ENCODE measurements at places on chromosomes 3 and 15. TPM values are rescaled to one million over a fixed set of nuclear protein-coding genes. Genes with fewer than 3 reads are reported as not detected.

NEK10 gene
- 2.1 TPM for polyA plus RNA-seq

GOLGA6L4 gene
- polyA plus RNA-seq, result 15.3 TPM

MAGI1 gene
- polyA plus RNA-seq, result 27.2 TPM

GAP43 gene
- polyA plus RNA-seq, result 1.1 TPM

C3orf85 gene
- polyA plus RNA-seq, result 0.27 TPM

LMAN1L gene
- not detected for polyA plus RNA-seq

DNA sequence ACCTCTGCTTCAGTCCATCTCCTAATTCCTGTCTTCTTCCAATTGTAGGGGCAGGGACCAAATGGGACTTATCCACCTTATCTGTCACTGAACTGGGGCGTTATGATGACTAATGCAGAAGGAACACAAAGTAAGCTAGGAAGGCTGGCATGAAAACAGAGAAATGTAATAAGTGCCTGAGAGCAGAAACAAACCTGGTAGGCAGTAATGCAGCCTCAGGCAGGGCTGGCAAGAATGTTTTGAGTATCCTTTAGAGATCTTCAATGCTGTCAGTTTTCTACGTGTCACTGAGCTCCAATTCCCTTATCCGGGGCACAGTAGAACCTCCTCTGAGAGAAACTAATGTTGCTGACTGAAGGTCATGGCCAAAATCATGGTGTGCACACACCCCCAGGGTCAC lies 246.2 kb upstream of the TBL1XR1 start:
- no peak for DNase-seq

DNA sequence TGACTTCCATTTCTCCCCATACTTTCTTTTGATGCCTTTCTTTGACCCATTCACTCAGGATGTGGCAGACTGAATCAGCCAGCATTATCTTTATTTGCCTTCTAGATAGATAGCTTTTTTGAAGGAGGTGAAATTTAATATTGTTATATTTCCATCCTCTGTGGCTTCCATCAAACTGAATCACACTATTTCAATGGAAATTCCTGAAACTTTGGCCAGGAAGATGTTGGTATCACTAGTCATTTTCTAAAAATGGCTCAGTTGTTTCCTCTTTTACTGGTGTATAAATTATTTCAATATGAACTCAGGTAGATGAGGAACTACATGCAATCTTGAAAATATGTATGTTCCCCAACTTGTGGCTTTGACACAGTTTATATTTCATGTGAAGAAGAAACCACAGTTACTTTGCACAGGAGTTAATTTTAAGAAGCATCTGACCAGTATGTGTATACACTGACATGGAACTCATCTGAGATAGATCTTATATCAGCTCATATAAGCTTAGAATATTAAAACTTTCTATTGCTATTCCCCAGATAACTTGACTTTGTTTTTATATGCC lies 248.3 kb downstream of the CGGBP1 start:
- no peak for DNase-seq

DNA sequence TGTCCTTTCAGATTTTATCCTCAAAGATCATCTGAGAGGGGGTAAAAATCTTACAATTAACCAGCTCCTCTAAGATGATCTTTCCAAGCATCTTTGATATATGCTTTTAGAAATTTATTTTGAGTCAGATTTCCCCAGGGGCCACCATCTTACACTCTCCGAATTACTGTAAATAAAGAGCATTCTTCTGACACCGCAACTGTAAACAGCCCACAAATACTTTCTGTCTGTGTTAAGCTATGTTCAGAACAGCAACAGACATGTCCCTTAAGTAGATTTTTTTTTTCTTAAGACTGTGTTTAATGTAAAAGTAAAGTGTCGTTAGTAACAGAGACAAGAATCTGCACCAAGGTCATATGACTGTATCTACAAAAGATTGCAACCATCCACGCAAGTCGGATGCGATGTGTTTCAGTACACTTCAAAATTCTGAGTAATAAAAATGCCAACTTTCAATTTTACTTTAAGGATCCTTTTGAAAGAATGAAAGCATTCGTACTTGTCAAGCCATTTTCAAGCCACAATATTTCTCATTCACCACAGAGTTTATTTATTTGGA lies 159.0 kb upstream of the KCNH8 start:
- no peak for DNase-seq

All from left renal pelvis (tissue), 4 donors.